Muscle of leg (tissue), 16 donors: ENCODE measurements at places on chromosomes 2 and 18. TPM values are rescaled to one million over a fixed set of nuclear protein-coding genes. Genes with fewer than 3 reads are reported as not detected.

The IL36B gene
- total RNA-seq, result not detected

The PJVK gene
- 3.8 TPM for total RNA-seq

The SERPINB13 gene
- not detected for total RNA-seq

The UGT1A9 gene
- not detected for total RNA-seq

The CYP27C1 gene
- total RNA-seq, result 2.3 TPM
